Stimulated activated CD4-positive, alpha-beta T cell treated with anti-CD3 and anti-CD28 coated beads, Interleukin-15, amount 100 ng/mL, for 48 hours (primary cell): ENCODE measurements at places on chromosomes 3 and 15.

DNA sequence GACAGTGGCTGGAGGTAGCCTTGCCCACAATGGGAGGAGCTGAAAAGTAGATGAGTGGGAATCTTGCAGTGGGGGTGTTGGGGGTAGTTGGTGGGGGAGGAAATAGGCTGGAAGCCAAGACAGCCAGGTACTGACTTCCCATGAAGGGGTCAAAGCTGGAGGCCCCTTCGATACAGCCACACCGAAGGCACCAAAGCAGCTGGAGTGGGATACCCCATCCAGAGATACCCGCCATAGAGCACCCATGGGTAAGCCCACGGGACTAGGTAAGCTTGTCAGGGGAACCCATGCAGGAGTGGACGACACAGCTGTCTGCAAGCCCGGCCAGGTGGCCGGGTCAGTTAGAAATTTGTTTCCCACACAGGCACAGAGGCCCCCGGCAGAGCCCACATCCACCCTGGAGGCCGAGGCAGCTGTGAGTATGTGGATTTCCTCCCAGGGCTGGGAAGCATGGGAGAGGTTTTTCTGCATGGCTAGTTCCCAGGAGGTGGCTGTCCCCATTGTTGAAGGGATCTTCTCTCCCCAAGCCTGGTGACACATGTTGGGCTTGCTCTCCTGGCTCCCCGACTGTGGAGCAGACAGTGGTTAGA lies 28.6 kb downstream of the PRR23E start:
- DNase-seq = no peak

DNA sequence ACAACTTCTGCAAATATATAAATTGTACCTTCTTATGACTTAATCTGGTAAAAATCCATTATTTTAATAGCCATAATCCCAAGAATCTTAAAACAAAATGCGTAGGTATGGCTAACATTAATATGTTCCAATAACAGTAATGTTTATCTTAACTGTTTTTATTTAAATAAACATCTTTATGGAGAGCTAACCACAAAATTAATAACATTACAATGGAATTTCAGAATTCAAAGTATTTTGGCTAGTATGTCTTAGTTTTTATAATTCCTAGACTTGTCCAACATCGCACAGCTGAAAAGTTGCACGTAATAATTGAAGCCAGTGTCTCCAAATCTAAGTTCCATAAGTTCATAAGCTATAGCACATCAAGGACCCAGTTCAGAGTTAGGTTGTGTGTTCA lies 47.6 kb downstream of the ANKRD28 start:
- no peak for DNase-seq

DNA sequence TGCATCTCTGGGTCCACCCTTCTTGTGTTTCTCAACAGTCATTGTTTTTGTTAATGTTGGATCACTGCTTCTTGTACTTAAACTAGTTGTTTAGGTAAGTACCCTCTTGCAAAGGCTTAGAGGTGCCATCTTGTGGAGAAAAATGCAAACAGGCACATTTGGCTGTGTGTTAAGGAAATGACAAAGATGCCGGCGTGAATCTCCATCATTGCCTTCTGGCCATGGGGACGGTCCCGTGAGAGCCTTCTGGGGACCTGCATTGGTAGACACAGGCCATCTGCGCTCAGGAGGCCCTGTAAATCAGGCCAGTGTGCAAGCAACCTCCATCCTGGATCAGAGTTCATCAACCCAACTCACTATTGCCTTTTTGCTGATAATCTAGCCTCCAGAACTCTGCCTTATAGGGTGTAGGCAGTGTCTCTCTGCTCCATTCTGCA lies 158.6 kb upstream of the NR2E3 start:
- DNase-seq = no peak

DNA sequence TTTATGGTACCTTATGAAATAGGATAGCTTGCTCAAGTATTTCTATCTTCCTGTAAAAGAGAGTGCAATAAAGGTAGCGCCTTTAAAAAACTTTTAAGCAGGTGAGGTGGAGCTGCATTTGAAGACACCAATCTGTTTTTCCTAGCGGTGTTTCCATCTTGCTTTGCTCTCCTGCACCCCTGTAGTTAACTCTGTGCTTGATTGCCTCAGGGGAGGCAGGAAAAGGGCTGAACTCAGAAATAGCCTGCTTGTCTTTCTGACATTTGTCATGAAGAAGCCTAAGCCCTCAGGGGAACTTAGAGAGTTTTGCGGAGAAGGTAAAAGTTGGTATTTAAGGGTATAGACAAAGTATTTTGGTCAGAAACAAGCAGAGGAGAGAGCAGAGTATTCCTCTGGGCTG lies 63.0 kb upstream of the TPRG1 start:
- no peak for DNase-seq
